ENCODE measurements at places on chromosomes 7 and 10. TPM values are rescaled to one million over a fixed set of nuclear protein-coding genes. Genes with fewer than 3 reads are reported as not detected.
A peak's percentile ranks its signal among the peaks of the same experiment; 100 is the strongest.

DNA sequence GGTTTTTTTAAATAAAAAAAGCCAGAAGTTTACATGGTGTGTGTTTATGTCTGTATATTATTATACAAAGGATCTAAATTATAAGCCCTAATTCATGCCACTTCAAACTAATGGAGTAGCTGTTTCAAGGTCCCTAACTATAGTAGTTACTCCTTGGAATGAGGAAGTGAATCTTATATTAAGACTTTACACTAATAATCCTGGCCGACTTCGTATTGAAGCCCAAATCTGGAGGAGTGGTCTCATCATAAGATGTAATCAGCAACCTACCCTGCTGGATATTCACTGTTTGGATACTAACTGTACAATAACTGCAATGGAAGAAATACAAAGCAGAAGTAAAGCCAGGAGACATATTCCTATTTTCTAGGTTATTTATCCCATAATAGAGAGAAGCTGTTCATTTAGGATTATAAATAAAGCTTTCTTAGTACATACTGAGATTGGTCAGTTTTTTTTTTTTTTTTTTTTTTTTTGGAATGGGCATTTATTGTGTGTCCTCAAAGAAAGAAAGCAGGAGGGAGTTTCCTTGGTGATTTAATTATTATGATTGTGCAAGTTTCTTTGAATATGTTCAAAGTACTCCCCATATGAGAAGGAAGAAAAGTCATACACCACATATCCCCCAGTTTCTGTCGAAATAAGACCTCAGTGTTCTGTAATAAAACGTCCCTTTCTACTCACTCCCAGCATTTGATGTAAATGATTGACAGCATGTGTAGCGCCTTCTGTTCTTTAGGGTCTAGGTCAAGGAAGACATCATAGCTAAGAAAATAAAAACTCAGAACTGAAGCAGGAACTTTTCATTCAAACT, 397.8 kb downstream of the EXOC4 start:
- DNase-seq = peak; percentile 34

DNA sequence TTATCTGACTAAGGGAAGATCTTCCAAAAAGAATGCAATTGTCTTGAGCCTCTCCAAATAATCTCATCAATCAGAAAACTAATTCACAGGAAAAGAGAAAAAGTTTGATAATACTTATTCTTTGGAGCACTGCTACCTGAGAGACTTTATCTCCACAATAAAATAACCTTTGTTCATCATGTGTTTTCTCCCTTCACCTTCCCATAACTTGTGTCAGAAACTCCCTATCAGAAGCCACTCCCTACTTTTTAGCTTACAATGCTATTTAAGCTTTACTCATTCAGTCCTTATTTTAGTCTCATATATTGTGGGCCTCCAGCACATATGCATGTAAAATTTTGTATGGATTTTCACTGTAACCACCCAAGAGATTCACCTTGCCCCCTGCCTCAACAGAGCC, 998 bp downstream of the CYP3A43 start:
- DNase-seq = no peak

DNA sequence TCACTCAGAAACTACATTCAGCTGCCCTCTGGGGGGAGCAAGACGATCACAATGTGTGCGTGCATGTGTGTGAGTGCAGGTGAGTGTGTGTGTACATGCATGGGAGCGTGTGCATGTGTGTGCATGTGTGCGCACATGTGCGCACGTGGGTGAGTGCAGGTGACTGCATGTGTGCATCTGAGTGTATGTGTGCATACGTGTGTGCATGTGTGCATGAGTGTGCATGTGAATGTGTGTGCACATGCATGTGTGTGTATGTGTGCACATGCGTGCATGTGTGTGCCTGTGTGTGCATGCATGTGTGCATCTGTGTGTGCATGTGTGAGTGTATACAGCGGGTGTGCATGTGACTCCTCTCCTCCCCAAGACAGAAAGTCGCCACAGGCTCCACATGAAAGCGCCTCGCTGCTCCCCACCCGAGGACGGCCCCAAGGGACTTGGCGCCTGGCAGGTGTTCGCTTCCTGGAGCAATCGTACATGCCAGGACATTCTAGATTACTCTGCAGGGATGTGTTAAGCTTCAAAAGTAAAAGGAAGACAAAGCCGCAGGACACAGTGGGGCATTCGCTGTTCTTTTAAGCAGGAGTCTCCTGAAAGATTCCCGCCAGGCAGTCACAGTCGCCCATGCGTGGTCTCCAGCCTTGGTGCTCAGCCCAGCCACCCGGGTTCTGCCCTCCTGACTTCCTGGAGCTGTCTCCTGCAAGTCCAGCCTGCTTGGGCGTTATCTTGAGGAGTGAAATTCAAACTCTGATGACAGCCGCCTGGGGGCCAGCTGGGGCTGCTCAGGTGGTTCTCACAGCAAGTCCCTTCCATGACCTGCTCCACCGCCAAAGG, 42.0 kb upstream of the ADGRA1 start:
- DNase-seq = peak; percentile 76

GRCh38 chr7:79452032-79452494, 1.4 kb downstream of the MAGI2 start:
- DNase-seq = peak; percentile 94

DNA sequence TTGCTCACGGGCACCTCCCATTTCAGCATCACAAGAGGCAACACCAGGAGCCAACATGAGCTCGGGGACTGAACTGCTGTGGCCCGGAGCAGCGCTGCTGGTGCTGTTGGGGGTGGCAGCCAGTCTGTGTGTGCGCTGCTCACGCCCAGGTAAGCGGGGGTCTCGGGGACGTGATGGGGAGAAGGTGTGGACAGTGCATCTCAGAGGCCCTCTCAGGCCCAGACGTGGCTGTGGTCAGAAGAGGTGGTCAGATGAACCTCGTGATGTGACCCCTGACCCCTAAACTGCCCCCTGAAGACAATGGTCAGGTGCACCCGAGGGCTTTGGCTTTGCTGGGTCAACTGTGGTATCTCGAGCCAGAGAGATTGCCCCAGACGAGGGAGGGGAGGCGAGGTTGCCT, 6.1 kb downstream of the LAT2 start:
- no peak for DNase-seq

GRCh38 chr10:97336942-97337831, 2.7 kb upstream of the FRAT2 start:
- DNase-seq = peak; percentile 60

Gene ADCY1
- polyA plus RNA-seq = 2.9 TPM

All from kidney (tissue), 22 donors.